Activated CD4-positive, alpha-beta memory T cell treated with anti-CD3 and anti-CD28 coated beads for 36 hours (primary cell): ENCODE measurements at places on chromosomes 3 and 15. TPM values are rescaled to one million over a fixed set of nuclear protein-coding genes. Genes with fewer than 3 reads are reported as not detected.

DOCK3 gene
- 2.7 TPM for total RNA-seq

OR5H14 gene
- total RNA-seq = not detected

ARPP21 gene
- total RNA-seq = not detected

TF gene
- 0.67 TPM for total RNA-seq

CACNA2D3 gene
- total RNA-seq = not detected

PLSCR4 gene
- not detected for total RNA-seq

UNC13C gene
- not detected for total RNA-seq

GABRB3 gene
- total RNA-seq = 0.12 TPM

ADPGK gene
- 61.5 TPM for total RNA-seq

CHL1 gene
- not detected for total RNA-seq

PLA2G4E gene
- total RNA-seq = not detected

CNTN4 gene
- not detected for total RNA-seq

TNNC1 gene
- 4.7 TPM for total RNA-seq

DNA sequence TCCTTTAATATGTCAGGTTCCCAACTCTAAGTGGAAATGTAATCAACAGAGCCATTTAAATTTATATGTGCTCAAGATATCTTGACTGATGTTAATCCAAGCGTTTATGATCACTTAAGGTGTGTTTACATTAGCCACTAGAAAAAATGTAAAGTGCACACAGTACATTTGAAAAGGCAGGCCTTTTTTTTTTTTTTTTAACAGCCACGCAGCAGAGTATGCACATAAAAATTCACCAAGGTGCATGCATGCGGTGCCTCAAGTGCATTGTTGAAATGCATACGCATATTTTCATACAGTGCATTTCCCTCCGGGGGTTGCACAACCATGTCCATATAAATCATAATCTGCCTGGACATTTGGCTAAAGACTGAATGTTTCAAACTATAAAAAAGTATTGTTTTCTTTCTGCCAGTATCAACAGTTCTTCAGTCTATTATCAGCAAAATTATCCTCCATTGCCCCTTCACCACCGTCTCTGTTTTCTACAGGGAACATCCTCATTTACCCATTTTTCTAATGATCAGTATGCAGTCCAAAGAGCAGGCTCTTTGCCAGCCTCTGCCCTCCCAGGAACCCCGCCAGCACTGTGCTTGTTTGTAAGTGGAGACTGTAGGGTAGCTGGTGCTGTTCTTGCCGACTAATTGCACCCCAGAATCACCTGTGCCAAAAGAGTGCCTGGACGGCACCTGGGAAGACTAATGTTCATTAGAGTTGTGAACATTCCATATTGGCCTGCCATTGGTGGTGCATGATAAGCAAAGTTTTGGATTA, 611.2 kb upstream of the CFAP20DC start:
- no peak for DNase-seq

GRCh38 chr3:40745381-40746106, 220.8 kb downstream of the ZNF621 start:
- DNase-seq = no peak

GRCh38 chr3:133401374-133402135, 1.7 kb downstream of the BFSP2 start:
- DNase-seq = no peak

DNA sequence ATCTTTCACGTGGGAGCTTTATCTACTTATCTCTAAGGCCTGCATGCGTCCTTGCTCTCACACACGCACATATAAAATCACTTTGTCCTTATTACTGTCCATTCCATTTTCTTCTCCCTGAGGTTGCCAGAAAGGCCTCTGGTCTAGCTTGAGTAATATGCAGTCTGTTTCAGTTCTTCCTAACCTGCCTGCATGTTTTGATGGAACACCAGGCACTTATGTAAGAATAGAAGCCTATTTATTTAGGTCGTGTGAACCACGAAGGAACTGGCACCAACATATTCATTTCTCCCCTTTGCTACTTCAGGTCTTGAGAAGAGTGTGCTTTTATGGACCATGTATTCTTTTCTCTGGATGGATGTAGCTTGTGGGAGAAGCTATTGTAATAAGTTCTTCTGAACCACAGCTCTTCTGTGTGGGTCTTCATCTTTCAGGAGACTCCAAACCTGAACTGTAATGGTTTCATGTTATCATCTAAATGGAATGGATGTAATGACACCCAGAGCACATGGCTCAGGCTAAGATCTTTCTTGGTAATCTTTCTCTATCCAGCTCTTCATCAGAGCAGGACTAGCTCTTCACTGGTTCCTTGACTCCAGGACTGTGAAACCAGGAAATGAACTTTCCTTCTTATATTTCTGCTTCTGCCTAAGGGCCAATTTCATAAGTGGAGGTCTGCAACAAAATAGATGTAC, 53.8 kb downstream of the UBE2E2 start:
- DNase-seq = no peak

DNA sequence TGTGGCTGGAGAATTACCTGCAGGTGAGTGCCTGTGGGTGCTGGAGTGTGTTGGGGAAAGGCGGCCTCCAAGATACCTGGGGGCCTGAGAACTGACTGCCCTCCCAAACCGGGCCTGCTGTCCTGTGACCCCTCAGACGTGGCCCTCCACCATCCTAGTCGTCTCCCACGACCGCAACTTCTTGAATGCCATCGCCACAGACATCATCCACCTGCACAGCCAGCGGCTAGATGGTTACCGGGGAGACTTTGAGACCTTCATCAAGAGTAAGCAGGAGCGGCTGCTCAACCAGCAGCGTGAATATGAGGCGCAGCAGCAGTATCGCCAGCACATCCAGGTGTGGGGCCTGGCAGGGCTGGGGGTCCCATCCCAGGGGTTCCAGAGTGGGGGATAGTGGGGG, 3.4 kb downstream of the ABCF3 start:
- DNase-seq = no peak

DNA sequence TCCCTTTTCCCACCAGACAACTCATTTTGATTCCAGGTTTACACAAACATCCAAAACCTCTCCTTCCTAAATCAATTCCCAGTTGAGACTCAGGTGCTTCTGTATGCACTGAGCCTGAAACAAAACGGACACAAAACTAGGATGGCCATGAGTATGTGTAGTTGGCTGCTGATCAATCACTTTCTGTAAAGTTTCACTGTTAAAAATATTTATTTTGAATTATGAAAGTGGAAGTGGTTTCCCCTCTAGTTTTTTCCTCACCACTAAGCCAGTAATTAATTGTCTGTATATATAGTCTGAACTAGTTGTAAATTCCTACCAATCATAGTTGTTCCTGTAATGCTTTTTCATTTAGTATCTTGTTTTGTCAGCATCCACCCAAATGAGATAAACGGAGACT, 51.7 kb upstream of the TSPAN3 start:
- DNase-seq = no peak

GRCh38 chr3:163132111-163132510, 1635.5 kb downstream of the OTOL1 start:
- DNase-seq = no peak

DNA sequence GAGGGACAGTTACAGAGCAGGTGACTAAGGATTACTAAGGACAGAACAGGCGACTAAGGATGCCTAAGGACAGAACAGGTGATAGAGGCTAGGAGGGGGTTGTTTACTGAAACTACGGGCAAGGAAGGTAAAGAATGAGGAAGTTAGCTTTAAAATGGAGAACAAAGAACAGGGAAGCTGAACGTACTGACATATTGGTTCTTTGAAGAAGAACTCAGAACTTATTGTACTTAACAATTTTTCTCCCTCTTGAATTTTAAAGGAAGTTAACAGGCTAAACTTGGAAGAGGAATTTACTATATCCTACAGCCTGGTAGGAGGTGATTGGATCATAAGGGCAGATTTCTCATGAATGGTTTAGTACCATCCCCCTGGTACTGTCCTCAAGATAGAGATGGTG, 290.2 kb downstream of the SHQ1 start:
- DNase-seq = no peak

DNA sequence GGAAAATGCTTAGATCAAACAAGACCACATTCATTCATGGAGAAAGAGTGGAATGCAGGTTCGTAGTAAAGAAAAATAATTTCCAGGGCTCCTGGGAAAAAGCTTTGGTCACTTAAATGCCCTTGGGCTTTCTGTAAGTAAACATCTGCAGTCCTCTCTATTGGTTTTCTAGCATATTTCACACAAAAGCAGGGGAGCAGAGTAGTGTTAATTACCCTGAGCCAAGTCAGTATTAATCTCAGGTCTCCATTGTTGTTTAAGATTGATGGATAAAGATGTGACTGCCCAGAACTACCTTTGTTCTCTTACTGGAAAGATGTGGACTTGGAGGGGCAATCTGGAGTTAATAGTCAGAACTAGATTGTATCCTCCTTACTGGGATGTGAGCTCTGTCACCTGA, 242.6 kb downstream of the PTPRG start:
- DNase-seq = no peak

DNA sequence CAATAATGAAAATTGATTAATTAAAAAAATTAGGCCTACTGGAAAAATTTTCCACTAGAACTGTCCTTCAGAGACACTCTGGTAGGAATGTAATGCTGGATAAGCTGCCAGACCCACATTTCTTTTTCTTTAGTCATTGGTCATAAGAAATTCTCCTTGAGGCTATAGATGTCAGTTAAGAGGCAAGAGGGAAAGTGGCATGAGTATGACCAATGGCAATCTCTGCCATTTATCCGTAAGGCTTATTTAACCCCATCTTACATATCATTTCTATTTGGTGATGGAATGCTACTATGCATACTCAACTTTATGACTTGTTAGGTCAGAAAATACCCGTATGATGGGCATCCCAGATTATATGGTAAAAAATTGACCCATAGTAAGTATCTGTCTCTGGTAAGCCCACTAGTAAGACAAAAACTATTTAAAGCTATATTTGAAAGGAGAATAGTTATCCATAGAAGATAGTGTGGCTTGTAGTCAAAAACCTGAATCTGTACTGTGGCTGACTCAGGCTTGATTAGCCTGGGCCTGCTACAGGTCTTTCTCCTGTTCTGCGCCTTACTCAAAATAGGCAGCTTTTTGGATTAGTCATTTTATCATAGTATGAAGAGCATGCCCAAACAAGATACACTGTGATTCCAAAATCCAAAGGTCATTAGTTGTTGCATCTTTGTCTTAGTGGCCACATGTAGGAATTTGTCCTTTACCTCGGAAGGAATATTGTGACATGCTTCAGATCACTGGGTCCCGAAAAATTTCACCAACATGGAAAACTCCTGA, 314.7 kb downstream of the PYDC2 start:
- no peak for DNase-seq

DNA sequence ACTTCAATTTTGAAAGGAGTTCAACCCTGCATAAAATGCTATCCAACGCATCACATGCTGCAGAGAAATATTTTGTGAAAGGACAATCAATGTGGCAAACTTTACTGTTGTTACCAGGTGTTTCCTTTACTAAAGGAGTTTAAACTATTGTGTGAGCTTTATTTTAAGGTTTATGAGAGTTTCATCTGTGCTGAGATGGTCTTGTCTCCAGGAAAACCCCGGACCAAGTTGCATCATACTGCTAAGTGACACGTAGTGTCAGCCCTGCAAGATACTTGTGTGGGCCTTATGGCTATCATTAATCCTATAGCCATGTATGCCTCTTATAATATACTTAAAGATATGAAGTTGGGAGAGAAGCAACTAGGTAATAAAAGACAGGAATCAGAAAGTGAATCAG, 94.5 kb upstream of the EPHA6 start:
- DNase-seq = no peak

GRCh38 chr3:62968128-62968527, 92.9 kb upstream of the CADPS start:
- no peak for DNase-seq

GRCh38 chr15:78347586-78348543, 7.7 kb downstream of the CRABP1 start:
- DNase-seq = no peak

DNA sequence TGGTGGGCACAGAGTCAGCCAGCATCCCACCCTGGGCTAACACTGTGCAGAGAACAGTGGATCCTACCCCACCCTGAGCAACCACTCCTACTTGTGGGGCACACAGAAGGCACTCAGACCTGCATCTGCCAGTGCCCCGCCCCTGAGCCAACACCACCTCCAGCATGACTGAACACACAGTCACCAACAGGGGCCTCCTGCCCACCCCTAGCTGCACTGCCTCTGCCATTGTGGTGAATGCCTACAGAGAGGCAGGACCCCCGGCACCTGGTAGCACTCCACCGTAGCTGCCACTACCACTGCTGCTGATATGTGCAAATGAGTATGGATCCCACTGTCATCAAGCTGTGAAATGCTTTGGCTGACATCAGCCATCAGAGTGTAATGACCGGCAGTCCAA, 123.1 kb downstream of the ADAMTSL3 start:
- no peak for DNase-seq

- DNase-seq = no peak
Measured at GRCh38 chr15:59116771-59117170, 11.8 kb downstream of the CCNB2 start.

DNA sequence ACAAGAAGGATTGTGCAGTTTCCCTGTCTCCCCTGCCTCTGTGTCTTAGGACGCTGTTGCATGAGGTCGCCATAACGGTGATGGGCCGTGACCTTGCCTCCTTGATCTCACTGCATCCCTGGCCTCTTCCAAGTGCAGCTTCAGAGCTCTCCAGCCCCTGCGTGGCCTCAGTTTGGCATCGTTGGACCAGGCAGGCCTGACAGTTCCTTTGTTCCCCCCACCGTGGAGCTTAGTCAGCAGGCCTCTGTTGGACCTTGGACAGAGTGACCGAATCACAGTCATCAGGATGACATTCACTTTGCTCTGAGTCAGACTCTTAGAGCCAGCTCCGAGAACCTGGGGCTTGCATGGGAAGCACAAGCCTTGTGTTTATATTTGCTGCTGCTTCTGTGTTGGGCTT, 139.4 kb downstream of the OPA1 start:
- no peak for DNase-seq

DNA sequence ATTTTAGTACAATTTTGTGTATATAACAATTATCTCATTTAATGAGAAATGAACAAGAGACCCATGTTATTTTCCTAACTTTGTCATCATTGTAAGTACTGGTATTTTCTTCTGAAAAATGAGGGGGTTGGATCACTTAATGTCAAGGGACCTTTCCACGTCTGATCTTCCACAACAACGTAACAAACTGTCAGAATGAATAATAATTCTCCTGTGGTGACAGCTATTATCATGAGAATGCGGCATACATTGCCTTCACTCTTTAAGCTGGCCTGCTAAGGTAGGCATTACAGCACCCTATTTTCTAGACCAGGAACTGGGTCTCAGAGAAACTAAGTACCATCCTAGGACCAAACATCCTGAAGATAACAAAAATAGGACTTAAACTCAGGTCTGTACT, 31.5 kb upstream of the MINAR1 start:
- no peak for DNase-seq
